ENCODE measurements at places on chromosomes 16 and 17.

GRCh38 chr17:58084317-58084981, 1.2 kb downstream of the DYNLL2 start:
- DNase-seq = no peak

GRCh38 chr16:54375071-54375470, 88.5 kb upstream of the IRX3 start:
- no peak for DNase-seq

DNA sequence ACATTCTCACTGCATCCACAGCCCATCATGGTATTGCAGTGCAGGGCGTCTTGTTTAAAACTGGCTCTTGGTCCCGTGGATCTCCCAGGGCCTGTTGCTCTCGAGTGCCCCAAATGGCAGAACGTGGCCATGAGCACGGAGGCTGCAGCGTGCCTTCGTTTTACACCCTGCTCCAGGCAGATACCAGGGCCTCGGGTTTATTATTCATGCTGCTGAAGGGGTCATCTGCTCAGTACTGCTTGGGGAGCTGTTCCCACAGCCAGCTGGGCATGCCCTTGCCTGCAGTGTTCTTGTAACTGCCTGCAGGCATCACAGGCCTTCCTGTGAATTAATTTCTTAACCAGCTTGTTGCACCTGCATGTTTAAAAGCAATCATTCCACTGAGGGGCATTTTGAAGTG, 129.7 kb upstream of the CHMP6 start:
- DNase-seq = peak; percentile 21

- DNase-seq = no peak
These were observed 16.9 kb upstream of the ITGA3 start for GRCh38 chr17:50039058-50039457.

GRCh38 chr17:5711344-5711743, 127.0 kb upstream of the NLRP1 start:
- DNase-seq = no peak

DNA sequence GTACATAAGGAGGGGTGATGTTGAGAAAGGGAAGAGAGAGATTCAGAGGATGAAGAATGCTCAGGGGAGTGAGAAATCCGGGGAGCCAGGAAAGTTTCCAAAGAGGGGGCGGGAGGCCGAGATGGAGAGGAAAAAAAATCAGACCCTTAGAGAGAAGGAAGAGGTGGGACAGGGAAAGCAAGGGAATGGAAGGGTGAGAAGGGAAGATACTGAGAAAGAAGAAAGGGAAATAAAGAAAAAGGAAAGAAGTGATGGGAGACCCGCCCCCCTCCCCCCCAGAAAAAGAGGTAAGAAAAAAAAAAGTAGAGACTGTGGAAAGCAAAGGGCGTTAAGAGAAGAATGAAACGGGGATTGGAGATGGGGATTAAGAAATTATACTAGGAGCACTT, 507 bp downstream of the DYNLRB2 start:
- no peak for DNase-seq

DNA sequence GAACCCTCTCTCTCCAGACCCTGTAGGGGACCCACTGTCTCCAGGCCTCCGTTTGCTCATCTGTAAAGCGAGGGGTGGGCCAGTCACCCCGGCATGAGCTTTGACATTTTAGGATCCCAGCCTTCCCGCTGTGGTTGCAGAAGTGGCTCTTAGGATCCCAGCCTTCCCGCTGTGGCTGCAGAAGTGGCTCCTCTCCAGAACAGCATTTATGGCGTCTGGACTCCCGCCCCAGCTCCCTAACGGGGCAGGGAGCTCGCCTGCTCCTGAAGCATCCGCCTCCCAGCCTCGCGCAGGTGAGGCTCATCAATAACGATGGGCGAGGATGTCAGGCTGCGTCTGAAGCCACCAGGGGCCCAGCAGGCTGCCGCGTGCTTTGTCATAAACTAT, 222.3 kb upstream of the TNRC6C start:
- no peak for DNase-seq

DNA sequence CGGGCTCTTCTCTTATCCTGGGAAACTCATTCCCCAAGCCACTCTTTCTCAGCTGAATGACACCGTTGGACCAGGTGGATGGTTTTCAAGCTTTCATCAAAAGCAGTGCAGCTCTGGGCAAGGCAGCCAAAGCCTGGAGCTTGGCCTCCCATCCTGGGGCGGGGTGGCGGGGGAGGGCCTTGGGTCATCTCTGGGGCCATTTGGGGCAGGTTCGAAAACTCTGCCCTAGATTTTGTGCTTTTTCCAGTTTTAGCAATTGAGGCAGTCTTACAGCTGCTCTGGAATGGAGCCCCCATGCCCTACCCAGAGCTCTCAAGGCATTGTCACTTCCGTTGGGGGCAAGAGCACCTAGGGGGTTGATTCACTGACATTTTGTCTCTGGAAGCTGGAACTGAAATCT, 9.1 kb downstream of the MPRIP start:
- DNase-seq = no peak

DNA sequence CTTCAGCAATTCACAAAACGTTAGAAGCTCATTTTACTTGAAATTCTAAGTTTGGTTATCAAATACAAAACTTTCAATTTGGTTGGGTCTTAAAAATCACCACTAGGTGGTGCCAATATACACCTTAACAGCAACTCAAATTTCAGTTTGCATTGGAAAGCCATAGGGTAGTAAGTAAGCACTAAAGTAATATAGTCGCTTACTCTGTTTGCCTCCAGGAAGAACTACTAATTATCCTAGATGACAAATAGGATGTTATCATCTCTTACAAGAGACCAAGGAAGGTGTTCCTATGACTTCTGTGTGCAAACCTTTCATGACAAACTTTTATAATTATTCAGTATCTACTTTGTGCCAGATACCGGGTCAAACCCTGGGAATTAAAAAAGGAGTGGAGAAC, 93.3 kb downstream of the MYO1D start:
- DNase-seq = no peak

- no peak for DNase-seq
These were observed 8.3 kb upstream of the RAB5C start for GRCh38 chr17:42163113-42163512.

GRCh38 chr17:36550491-36551417, 6.0 kb downstream of the GGNBP2 start:
- DNase-seq = no peak
